ENCODE measurements at places on chromosomes 4 and X. TPM values are rescaled to one million over a fixed set of nuclear protein-coding genes. Genes with fewer than 3 reads are reported as not detected.

LIMCH1 gene
- total RNA-seq: 2.7 TPM

GRCh38 chrX:106038625-106039024, at the start of gene SERPINA7:
TSS of gene SERPINA7 (minus strand) at chrX:106038727. CDS start at chrX:106037058, 1,669 bp downstream.
- no peak for DNase-seq

DNA sequence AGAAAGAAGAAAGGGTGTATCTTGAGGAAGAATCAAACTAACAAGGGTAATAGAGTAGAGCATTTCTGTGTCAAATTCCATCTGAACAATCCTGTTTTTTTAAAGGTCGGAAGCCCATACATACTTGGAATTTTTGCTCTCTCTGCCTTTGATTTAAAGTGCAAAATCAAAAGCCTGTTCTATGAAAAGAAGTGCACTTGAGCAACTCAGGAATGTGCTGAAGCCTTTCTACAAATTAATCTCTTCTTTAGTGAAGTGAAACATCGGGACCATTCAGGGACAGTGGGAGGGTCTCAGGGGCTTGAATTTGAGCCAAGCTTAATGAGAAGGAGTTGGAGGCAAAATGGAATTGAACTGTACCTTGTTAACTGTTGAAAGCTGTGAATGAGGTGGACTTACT, 1008.5 kb upstream of the LCORL start:
- no peak for DNase-seq

DNA sequence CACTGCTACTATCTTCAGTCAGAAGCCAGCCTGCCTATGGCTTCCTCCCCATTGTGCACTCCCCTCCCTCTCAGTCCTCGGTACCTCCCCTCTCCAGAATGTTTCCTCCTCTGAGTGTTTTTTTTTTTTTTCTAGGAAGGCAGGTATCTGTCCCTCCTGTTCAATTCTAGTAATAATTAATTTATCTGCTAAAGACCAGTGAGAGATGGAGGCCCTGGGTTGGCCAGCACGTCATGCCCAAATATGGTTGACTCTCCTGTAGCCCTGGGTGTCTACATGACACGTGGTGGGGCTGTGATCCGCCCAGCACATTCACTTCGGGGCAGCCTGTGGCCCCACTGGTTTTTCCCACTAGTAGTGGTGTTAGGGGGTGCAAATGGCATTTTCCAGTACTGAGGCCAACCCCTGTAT, 1.8 kb downstream of the FLNA start:
- no peak for DNase-seq
